ENCODE measurements at places on chromosomes 11 and 22.

- no peak for DNase-seq
Measured at GRCh38 chr11:57103899-57104605, 77.7 kb upstream of the LRRC55 start.

DNA sequence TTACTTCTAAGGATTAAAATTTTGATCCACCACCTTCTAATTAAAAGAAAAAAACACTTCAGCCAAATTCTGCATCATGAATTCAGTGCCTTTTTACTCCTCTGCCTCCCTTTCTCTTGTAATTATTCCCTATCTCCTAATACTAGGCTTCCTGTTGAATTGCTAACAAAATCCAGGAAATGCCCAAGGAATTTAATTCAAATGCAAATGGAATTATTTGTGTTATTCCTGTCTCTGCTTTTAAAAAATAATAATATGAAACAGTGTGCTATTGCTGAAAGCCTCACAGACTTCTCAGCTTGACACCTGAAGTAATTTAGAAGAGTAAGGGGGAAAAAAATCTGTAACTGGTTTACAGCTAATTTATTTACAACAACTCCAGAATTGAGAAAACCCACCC, 85.5 kb downstream of the DLG2 start:
- no peak for DNase-seq

DNA sequence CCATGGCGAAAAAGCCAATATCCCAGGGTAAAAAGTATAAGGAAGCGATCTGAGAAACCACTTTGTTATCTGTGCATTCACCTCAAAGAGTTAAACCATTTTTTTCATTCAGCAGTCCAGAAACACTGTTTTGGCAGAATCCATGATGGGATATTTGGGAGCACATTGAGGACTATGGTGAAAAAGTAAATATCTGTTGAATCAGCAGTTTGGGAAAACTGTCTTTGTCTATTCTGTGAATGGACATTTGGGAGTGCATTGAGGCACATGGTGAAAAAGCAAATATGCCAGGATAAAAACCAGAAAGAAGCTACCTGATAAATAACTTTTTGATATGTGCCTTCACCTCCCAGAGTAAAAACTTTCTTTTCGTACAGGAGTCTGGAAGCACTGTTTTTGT, 187.4 kb downstream of the OR4A47 start:
- DNase-seq, result no peak

GRCh38 chr22:26849575-26849974, 192.2 kb downstream of the MIAT start:
- no peak for DNase-seq

GRCh38 chr11:74138021-74138420, 32.8 kb downstream of the C2CD3 start:
- DNase-seq, result peak; percentile 53

DNA sequence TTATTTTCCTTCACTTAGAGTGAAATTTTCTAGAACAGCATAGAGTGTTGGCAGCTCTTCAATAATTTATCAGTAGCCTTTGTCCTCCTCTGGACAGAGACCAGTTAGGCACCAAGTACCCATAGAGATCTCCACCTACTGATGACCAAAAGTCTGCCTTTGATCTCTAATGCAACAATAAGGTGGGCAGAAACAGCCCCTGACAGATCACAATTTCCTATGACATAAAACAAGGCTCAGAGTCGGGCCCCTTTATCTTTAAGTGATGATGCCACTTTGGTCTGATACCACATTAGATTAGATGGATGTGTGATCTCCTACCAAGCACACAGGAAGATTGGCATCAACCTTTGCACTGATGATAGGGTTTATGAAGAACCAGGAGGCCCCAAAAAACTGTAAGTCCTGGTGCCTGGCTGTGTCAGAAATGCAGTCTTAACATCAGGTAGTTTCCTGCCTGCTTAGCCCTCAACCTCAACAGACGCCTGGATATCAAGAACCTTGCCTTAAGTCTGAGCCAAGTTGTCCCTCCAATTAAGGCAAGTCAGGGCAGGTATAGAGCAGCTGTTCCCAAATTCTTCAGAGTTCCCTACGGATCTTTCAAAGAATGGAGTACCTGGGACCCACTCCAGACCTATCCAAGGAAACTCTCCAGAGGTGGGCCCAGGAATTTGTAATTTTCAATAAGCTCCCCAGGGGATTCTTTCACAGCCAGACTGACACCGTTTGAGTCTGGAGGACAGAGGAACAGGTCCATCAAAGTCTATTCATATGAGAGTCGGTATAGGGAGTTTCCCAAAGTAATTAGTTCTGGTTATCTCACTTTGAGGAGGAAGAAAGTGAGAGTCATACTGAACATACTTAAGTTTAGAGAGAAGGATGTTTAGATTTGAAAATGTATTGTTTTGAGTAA, 30.6 kb upstream of the TMPRSS4 start:
- DNase-seq, result no peak

GRCh38 chr11:13862845-13863392, 99.6 kb upstream of the SPON1 start:
- DNase-seq, result no peak

DNA sequence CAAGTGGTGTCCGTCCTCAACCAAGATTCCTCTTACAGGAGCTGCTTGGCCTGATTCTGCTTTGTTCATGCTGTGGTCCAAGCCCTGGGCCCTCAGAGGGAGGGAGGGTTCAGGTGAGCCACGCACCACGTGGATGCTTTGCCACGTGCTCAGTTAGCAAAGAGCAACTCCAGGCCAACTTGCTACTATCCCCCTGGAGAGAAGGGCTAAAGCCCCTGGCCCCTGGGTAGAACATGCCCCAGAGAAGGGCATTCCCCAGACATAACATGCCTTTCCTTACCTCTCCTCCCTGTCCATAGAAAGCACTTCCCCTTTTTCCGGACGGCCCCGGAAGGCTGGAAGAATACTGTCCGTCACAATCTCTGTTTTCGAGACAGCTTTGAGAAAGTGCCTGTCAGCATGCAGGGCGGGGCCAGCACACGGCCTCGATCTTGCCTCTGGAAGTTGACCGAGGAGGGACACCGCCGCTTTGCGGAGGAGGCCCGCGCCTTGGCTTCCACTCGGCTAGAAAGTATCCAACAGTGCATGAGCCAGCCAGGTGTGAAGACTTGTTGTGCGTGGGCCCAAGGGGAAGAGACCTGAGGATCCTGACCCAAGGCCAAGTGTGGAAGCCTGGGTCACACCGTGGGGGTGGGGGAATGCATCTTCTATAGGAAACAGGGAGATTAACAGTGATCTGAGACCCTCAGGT, 8.8 kb downstream of the FOXR1 start:
- no peak for DNase-seq

GRCh38 chr11:125192717-125193415, 28.3 kb downstream of the PKNOX2 start:
- no peak for DNase-seq

DNA sequence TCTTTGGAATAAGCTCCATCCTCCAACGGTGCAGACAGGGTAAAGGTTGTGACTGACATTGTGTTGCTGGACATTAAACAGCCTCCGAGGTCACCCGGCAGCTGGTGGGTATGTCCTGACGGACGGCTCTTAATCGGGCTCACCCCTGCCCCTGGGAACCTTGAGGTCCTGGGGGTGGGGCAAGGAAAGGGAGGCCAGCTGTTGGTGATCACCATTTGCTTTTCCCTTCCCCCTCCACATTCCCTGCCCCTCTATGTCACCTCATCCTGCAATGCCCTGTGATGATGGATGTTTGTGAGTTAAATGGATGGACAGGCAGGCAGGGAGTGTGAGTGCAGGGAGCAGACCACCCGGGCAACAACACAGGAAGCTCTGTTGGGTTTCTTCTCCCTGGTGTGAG, 26.3 kb downstream of the APLNR start:
- DNase-seq, result no peak

GRCh38 chr11:78657968-78658839, 83.5 kb upstream of the NARS2 start:
- no peak for DNase-seq

GRCh38 chr11:119205574-119206510, at the start of gene CBL:
Gene CBL, plus strand, starts transcription at chr11:119206339. Its CDS starts 79 bp downstream, at chr11:119206418.
- DNase-seq, result peak; percentile 87

GRCh38 chr11:3123305-3123704, 41.8 kb downstream of the OSBPL5 start:
- DNase-seq, result peak; percentile 85

DNA sequence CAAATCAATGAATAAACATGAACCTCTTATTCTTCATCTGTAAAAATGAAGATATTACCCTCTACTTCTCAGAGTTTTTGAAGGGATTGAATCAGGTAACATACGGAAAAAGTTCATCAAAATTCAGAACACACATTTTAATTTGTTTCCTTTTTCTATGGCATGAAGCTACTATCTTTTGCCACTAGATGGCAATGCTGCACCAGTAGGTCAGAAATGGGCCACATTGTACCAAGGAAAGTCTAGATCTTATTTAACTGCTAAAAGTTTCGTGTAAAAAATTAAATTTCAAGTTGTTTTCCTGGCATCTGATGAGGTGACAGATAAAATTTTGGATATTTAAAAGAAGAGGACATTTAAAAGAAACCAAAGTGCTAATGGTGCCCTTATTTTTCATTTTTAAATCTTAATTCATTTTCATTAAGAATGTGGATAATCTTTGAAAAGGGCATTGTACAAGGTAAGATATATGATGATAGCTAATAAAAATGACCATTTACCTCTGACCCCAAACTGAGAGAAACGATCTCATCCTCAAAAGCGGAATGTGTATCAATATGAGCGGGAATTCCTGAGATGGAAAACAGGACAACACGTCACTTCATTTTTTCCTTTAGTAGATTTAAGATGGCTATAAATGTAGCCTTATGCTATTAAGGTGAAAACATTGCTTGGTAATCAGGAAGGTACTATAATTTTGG, 16.1 kb downstream of the ALKBH8 start:
- no peak for DNase-seq

DNA sequence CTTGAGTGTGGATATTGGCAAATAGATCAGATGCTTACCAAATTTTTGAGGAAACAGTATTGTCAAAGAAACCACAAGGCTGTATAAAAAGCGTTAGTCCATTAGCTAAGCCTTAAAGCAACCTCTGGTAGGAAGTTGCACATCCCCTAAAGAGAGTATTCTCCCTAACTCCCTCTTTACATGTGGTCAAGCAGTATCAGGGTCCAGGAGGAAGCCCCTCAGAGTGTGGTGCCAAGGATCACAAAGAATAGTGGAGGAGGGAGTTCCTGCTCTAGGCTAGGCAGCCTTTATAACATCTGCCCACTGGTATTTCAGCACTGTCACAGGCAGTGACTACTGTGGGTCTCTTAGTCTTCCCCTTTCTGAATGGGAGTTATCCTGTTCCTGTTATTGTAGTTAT, 18.8 kb upstream of the AMPD3 start:
- no peak for DNase-seq

DNA sequence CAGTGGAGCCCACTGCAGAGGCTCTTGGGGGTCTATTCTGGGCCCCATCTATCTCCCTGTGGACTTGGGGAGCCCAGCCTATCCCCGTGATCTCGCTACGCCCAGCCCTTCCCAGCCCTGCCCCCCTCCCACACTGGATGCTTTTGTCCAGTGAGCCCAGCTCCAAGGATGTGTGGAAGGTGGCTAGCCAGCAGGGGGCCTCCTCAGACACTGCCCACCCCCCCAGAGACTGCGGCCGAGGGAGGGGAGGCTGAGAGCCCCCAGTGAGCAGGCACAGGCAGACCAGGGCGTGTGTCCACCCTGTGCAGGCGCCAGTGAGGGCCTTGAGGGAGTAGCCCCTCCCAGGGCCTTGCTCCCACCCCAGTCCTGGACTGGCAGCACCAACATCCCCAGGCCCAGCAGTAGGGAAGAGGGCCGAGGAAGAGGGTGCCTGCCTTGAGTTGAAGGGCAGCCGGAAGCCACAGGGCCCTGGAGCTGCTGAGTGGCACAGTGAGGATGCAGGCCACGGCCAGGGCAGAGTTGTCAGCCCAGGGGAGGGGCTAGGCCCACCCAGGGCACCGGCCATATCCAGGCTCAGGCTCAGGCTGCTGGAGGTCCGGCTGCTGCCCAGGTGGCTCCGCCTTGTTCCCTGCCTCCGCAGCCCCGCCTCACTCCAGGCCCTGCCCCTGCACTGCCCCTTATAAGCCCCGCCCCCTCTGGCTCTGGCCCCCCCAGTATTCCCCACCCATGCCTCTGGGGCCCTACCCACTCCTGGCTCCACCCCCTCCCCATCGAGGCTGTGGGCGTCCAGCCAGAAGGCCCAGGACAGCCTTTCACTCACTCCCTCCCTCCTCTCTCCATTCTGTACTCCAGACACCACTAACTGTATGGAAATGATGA, 28.0 kb downstream of the MOB2 start:
- peak; percentile 68 for DNase-seq

DNA sequence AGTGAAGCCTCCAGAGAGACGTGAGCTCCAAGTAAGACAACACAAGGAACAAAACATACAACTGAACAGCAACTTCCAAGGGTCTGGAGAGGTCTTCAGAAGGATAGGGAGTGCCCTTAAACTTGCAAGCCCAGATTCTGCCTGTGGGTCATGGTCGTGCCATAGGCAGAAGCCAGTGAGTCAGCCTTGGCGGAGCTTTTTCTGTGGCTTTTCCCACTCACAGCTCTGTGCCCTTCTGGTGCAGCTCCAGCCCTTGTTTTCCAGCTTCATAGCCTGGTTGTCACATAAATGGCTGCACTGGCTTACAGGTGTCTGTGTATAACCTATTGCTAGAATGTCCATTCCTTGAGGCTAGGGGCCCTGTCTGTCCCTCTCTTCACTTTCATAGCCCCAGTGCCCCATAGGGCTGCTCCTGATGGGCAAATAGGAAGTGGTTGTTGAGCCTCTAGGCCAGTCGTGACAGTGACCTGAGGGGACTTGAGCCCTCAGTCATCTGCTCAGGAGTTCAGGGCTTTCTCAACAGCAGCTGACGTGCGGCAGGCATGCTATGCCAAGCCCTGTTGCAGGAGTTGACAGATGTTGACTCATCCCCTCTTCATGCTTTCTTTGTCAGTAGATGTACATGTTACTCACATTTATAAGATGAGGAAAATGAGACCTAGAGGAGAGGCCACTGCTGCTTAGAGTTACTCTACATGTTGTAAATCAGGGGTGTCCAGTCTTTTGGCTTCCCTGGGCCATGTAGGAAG, 7.4 kb downstream of the MED15 start:
- no peak for DNase-seq

DNA sequence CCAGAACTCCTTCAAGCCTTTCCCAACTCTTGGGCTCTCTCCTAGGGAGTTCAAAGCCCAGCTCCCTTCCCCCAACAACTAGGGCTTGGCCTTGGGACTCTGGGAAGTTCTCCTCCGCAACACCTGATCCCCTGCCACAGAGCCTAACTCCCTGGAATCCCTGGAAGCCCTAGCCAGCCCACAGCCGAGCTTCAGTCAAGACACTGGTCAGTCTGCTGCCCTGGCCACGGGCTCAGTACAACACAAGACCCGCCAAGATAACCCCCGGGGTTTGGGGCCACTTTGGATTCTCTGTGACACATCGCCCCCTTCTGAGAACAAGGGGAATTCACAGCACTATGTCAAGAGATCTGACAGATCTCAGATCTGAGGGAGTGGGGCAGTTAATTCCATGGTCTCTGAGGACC, 58.3 kb downstream of the SLC22A12 start:
- no peak for DNase-seq

- no peak for DNase-seq
Measured at GRCh38 chr11:15493066-15493465, 378.3 kb downstream of the INSC start.

GRCh38 chr11:46570790-46571398, 22.9 kb downstream of the AMBRA1 start:
- no peak for DNase-seq

Data from NCI-H2029 (cell line).